ENCODE measurements at places on chromosomes 5 and 9.

- no peak for DNase-seq
These were observed 87.4 kb upstream of the CDH10 start for GRCh38 chr5:24732184-24732583.

DNA sequence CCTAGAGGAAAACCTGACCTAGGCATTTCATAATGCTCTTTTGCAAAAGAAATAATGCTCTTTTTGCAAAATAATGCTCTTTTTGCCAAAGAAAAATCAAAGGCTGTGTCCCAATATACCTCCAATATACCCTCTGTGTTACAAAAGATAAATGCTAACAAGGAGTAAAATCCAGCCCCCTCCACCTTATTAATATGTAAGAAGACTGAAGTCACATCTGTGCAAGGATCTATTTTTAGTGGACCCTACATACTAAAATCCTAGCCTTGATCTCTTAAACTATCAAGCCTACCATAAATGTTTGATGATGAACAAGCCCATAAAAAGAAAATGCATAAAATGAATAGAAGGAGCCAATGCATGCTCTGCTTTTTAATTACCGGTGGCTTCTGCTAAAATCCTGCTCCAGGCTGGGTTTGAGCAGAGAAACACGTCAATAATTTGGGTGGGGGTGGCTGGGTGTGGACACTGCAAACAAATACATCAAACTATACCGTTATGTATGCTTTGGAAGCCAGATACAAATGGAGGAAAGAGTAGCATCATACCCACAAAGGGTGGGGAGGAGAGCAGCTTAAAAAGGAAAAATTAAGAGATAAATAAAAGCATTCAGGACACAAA lies 131.6 kb downstream of the SEMA6A start:
- no peak for DNase-seq

GRCh38 chr5:61622156-61622555 lies 290.1 kb downstream of the ZSWIM6 start:
- DNase-seq: no peak

- DNase-seq: no peak
These were observed 196.4 kb downstream of the NR3C1 start for GRCh38 chr5:143207058-143207457.

DNA sequence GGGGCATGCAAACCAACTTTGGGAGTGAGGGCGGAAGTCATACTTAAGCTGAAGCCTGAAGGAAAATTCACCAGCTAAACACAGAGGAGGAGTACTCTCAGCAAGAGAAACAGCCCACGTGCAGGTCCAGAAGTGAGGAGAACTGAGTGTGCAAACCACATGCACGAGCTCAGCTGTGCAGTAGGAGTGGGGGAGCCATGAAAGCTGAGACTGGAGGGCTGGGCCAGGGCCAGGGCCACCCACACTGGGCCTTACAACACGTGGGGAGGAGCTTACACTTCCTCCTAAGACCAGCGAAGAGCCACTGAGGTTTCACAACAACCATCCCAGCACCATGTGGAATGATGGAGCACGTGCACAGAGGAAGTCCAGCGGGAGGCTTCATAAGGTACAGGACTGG lies 9.3 kb upstream of the WWC1 start:
- DNase-seq: no peak

DNA sequence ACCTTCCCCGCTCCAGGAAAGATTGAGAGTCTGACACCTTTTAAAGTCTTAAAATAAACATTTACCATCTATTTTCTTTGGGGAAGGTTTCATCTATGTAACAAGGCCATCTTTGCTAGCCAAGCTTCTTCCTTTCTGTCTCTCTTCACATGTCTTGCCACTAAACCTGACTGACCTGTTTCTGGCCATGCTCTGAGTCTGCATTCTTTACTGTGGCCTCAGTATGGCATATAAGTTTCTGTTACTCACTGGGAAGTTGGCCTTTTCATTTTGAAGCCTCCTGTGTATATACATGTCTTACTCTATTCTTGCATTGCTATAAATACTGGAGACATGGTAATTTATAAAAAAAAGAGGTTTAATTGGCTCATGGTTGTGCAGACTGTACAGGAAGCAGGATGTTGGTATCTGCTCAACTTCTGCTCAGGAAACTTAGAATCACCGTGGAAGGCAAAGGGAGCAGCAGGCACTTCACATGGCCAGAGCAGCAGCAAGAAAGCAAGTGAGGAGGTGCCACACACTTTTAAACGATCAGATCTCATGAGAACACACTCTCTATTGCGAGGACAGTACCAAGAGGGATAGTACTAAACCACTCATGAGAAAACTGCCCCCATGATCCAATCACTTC lies 48.1 kb downstream of the KCNV2 start:
- DNase-seq: no peak

DNA sequence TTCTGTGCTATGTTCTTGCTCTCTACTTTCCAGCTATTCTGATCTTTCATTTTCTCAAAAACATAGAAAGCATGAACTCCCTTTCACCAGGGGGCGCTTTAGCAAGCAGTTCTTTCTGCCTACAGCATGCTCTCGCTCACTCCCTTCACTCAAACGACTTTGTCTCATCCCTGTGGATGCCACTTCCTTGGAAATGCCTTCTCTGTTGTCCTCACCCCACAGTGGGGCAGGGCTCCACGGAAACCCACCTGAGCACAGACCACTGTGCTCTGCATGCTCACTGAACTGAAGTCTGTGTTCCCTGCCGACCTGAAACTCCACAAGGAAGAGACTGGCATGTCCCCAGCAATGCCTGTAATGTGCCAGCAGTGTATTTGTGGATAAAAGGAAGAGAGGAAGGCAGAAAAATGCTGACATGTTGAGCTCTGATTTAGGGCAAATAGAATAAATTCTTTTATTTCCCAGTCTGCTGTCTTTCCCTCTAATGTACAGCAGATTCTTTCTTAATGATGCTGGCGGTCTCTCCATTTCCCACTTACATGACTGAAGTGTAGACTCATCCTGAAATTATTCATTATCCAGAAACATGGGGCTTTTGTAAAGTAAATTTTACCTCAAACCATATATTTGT lies 4.9 kb upstream of the ROR2 start:
- no peak for DNase-seq

- DNase-seq: no peak
These were observed 16.2 kb downstream of the SNAPC3 start for GRCh38 chr9:15438891-15439290.

- DNase-seq: no peak
These were observed 40.7 kb downstream of the UGCG start for GRCh38 chr9:111937301-111937700.

- no peak for DNase-seq
These were observed 32.2 kb upstream of the PSD2 start for GRCh38 chr5:139763280-139763929.

- DNase-seq: no peak
These were observed 58.0 kb upstream of the SYNPO start for GRCh38 chr5:150582241-150583109.

GRCh38 chr5:75482482-75482881 lies 28.9 kb downstream of the CERT1 start:
- no peak for DNase-seq

DNA sequence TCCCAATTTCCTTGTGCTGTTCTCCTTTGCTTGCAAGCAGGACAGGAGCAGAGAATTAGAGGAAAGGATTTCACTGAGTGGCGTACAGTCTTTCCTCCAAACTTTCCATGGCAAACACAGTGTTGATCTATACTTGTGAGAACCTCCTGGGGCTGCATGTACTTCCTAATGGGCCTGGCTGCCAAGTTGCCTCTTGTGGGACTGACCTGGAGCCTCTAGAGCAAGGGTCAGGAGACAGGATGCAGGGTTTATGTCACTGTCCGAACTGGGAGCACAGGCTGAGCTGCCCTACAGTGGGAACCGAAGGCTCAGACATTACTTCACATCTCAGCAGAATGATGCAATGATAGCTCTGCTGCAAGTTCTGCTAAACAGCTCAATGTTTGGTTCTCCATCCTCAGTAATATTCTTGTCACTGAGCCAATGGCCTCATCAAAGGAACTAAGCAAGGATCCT lies 102.3 kb downstream of the ENC1 start:
- DNase-seq: no peak

GRCh38 chr5:89981878-89982773 lies 427.4 kb downstream of the CETN3 start:
- no peak for DNase-seq

DNA sequence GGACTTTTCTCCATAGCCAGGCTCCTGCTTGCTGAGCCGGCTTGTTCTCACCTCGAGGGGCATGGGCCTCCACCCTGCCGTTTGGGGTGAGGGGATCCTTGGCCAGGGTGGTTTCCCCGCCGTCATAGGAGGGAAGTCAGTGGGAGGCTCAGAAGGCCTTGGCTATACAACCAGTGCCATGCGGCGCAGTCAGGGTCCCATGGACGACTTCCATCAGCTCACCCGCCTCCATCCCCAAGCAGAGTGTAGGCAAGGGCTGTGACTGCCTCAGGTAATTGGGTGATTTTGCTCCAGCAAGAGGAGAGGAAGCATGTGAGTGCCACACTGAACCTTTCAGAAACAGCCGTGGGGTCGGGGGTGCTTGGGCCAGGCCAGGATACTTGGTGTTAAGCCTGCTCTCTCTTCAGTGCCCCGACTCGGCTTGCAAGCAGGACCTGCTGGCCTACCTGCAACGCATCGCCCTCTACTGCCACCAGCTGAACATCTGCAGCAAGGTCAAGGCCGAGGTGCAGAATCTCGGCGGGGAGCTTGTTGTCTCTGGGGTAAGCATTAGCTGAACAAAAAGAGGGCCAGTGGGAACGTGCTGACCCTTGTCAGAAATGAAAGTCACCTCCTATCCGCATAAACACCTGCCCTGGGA lies 57.2 kb upstream of the LRRTM2 start:
- no peak for DNase-seq

GRCh38 chr5:96072138-96072790 lies 110.6 kb upstream of the ELL2 start:
- no peak for DNase-seq

DNA sequence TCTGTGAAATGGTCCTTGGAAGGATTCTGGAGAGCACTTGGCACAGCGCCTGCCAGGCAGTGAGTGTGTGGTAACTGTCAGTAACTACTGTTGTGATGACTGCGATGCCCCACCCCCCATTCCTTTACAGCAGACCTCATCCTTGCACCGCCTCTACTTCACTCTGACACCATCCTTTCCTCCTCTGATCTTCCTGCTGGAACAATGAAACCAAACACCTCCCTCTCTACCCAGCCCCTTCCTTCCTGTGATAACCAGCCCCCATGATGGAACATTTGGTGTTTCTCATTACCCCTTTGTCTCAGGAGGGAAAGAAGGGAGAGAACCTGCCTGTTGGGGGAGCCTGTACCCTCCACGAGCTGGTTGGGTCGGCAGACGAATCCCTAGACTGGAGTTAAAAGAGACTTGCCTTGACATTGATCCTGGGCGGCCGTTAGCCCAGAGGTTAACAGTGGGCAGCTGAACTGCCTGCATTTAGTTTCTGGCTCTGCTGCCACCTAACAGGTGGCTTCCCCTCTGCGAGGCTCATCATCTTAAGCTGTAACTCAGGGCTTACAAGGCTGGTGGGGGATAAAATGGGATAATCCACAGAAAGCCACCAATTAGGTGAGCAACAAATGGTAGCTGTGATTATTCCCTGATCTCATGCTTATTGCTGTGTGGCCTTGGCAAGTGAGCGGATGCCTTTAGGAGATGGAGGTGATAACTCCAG lies 34.2 kb upstream of the GRPEL2 start:
- no peak for DNase-seq

- no peak for DNase-seq
These were observed 349.2 kb upstream of the ADAMTSL1 start for GRCh38 chr9:18124760-18125159.

DNA sequence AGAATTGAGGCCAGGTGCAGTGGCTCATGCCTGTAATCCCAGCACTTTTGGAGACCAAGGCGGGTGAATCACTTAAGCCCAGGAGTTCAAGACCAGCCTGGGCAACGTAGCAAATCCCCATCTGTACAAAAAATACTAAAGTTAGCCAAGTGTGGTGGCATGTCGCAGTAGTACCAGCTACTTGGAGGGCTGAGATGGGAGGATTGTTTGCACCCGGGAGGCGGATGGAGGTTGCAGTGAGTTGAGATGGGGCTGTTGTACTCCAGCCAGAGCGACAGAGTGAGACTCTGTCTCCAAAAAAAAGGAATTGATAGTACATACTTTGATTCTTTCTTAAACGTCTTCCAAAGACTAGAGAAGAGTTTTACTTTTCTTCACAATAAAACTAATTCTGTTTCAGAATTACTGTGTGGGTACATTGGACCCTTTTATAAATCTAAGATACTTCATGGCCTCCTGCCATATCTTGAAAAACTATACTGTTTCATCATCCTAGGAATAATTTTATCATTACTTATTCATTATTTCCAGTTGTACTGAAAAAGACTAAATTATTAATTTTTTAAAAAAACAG lies 132.0 kb upstream of the GRHPR start:
- DNase-seq: no peak

- DNase-seq: no peak
These were observed 25.0 kb upstream of the SUSD3 start for GRCh38 chr9:93033531-93033930.

DNA sequence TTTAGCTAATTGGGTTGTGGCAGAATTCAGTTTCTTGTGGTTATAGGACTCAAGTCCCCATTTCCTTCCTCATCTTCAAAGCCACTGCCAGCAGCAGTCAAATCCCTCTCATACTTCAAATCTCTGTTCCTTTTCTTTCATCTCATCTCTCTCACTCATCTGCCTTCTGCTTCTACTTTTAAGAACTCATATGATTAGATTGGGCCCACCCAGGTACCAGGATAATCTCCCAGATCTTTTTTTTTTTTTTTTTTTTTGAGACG lies 8.0 kb upstream of the REEP5 start:
- DNase-seq: no peak

DNA sequence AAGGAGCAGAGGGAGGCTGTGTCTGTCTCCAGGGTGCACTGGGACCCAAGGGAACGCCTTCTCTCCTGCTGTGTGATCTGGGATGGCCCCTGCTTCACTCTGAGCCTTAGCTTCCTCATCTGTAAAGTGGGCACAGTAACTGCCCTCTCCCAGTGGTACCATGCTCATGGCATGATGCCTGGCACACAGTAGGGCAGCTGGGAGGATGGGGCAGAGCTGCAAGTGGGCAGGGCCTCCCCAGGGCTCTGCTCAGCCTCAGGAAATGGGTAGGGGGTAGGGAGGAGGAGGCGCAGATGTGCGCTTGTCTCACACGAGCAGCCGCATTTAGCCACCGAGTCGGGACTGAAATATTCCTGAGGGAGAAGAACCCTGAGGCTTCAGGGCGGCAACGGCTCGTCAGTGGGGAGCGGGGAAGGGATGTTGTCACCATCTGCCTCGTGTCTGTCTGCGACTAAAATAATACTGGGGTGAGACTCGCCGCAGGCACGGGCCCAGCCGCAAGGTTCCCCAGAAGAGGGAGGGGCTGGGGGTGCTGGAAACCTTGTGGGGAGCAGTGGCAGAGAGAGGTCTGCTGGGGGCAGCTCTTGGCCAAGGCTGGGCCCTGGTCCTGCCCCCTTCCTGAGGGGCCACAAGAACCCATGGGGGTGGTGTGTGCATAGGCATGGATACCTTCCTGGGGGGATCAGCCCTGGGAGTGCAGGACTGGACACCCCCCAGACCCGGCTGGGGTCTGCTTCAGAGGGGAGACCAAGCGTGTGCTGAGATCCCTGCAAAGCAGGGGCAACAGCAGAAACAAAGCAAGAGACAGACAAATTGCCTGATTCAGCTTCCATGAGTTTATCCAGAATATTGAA lies 55.2 kb upstream of the PSD2 start:
- no peak for DNase-seq

- DNase-seq: no peak
These were observed 37.8 kb upstream of the RUFY1 start for GRCh38 chr5:179512452-179513000.
